ENCODE measurements at places on chromosomes 2 and 18.

DNA sequence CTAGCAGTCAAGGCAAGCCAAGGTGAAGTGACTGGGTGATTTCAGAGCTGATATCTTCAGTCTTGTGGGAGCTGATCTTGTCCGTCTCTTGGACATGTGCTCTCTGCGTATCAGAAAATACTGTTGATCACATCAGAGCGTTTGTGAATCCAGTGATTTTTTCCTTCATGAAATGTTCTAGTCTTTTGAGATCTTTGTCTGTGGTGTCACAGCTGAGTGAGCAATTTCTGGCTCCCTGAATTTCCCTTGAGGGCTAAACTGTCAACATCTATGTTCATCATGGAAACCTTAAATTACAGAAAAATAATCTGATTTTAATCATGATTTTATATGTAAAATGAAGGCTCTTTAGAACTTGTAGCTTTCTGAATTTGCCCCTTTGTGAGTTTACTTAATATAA, 432.0 kb downstream of the CCDC85A start:
- H3K27me3 ChIP-seq = no peaks in the 10 kb centered on the region
- no peaks in the 10 kb centered on the region for H3K4me1 ChIP-seq
- H3K27ac ChIP-seq = no peak overlapping the region
- H3K36me3 ChIP-seq = no peaks in the 10 kb centered on the region
- no peak for DNase-seq

GRCh38 chr2:8628866-8629209, 53.0 kb upstream of the ID2 start:
- H3K27me3 ChIP-seq = no peaks in the 10 kb centered on the region
- H3K36me3 ChIP-seq = no peaks in the 10 kb centered on the region
- H3K27ac ChIP-seq = no peak overlapping the region
- DNase-seq = no peak
- H3K4me1 ChIP-seq = peaks cover 6% of the 10 kb centered on the region

DNA sequence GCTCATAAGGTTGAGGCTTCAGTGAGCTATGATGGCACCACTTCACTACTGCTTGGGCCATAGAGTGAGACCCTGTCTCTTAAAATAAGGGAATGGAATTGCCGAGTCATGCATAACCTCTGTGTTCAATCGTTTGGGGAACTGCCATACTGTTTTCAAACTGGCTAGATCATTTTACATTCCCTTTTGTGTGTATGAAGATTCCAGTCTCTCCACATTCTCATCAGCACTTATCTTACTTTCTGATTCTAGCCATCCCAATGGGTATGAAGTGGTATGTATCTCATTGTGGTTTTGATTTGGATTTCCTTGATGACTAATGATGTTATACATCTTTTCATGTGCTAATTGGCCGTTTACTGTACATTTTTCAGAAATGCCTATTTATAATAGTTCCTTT, 23.7 kb downstream of the MARCHF7 start:
- peaks cover 76% of the 10 kb centered on the region for H3K36me3 ChIP-seq
- H3K27ac ChIP-seq = no peak overlapping the region
- DNase-seq = no peak
- no peaks in the 10 kb centered on the region for H3K27me3 ChIP-seq

DNA sequence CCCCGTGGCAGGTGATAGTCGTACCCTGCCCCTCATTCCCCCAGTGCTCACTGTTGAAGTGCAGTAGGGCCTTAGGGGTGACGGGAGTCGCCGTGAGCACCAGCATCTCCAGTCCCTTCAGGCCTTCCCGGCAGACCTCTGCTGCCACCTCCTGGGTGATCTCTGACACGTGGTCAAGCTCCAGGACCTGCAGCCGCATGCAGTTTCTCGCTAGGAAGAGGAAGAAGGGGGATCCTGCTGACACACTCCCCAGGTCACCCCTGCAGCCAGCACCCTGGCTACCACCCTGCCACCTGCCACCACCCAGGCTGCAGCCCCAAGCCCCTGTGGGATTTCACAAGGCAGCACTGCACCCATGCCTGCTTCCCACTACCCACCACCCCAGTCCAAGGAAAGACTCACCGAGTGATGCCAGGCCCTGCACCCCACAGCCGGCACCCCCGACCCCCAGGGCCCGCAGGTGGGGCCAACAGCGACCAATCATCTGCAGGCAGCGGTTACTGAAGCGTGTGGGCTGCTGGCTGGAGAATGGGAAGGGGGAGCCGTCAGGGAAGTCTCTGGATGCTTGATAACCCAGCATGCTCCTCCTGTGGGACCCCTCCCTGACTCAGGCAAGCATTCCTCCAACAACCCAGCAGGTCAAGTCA, 23.8 kb downstream of the FBXO41 start:
- H3K27me3 ChIP-seq = no peaks in the 10 kb centered on the region
- H3K4me1 ChIP-seq = peaks cover 13% of the 10 kb centered on the region
- no peak overlapping the region for H3K4me3 ChIP-seq
- DNase-seq = no peak

GRCh38 chr18:6666012-6666685, 63.4 kb upstream of the ARHGAP28 start:
- no peaks in the 10 kb centered on the region for H3K4me1 ChIP-seq
- no peak overlapping the region for H3K27ac ChIP-seq
- H3K4me3 ChIP-seq = no peak overlapping the region
- DNase-seq = no peak
- H3K36me3 ChIP-seq = no peaks in the 10 kb centered on the region

DNA sequence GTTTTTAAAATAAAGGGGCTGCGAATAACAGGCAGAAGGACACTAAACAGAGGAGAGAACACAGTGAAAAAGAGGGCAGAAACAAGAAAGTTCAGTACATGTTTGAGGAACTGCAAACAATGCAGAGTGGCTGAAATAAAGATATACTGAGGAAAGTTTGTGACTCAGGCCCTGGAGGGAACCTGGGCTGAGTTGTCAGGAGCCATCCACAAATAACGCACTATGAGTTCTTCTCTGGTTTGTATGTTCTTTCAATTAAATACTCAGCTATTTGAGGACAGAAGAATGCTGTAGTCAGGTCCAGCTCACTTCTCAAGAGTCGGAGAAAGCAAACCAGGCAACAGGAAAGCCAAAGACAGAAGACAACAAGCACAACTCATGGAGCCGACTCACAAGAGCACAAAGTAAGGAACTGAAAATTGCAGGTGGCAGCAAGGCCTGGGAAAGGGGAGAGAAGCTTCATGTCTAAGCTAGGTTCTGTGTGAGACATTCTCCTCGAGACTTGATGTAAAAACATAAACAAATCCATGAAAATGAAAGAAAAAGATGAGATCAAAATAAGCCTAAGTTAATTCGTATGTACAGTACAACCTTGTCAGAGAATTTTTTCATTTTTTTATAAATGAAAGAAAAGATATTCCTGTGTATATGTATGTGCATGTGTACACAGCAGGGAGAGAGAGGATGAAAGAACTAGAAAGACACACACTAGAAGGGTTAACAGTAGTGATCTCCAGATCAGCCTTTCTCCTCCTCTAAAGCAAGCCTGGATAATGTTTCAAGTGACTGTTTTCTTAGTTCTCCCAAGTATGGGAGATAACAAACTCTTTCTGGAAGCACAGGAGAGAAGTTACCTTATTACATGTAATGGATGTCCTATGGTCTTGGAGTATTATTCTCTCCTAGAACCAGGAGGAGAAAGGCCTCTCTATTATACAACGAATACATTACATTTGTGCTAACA, 41.5 kb downstream of the CHN1 start:
- no peak for DNase-seq
- no peak overlapping the region for H3K27ac ChIP-seq
- H3K36me3 ChIP-seq = no peaks in the 10 kb centered on the region
- H3K27me3 ChIP-seq = no peaks in the 10 kb centered on the region
- no peak overlapping the region for H3K4me3 ChIP-seq
- no peaks in the 10 kb centered on the region for H3K4me1 ChIP-seq

DNA sequence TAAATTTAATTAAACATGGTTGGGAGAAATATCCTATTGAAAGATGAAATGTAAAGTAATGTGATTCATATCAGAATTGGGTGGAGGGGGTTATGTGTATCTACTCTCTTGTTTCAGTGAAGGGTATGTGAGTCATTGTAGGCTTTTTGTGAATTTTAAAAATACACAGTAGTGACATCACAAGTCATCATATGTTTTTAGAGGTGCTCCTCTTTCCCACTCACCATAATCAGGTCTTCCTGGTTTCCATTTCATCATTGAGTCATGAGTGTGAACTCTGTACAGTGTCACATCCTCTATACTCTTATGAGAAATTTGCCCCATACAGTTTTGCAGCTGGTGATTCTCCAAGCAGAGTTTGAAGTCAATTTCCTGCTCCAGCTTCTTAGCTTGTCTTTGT, 18.8 kb downstream of the FSIP2 start:
- no peaks in the 10 kb centered on the region for H3K27me3 ChIP-seq
- no peaks in the 10 kb centered on the region for H3K4me1 ChIP-seq
- no peak for DNase-seq
- no peak overlapping the region for H3K4me3 ChIP-seq
- no peaks in the 10 kb centered on the region for H3K36me3 ChIP-seq

- H3K27ac ChIP-seq = no peak overlapping the region
- no peak overlapping the region for H3K4me3 ChIP-seq
- no peaks in the 10 kb centered on the region for H3K36me3 ChIP-seq
- H3K4me1 ChIP-seq = no peaks in the 10 kb centered on the region
- no peak for DNase-seq
Measured at GRCh38 chr2:152433289-152433688, 98.3 kb downstream of the FMNL2 start.

DNA sequence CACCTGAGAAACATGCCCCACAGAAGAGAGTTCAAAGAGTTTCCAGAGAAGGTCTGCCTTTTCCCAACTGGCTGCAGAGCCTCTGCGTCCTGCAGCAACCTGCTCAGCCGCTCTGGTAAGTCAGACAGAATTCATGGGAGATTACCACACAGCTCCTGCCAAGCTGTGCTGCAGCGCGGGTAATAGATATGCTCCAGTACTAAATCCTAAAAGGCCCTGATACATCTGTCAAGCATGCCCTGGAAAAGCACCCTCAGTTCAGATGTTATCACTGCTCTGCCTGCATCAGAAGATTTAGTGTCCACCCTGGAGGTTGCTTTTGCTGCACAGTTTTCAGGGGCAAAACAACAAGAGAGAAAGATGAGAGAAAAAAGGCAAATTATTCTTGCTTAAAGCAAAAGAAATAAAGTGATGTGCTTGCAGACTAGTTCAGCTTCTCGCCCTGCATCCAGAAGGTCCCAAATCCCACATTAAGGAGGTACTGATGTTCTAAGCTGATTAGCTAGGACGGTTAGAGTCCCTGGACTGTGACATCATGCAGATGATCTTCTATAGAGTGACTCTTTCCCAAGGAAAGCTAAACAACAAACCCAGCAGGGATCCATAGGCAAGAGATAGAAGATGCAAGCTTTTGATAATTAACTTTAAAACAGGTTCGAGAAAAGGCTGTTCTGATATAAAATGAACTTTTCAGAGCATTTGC, 488.6 kb downstream of the BCL11A start:
- no peak overlapping the region for H3K27ac ChIP-seq
- no peaks in the 10 kb centered on the region for H3K4me1 ChIP-seq
- no peak overlapping the region for H3K4me3 ChIP-seq
- no peaks in the 10 kb centered on the region for H3K36me3 ChIP-seq
- no peak for DNase-seq

GRCh38 chr2:175126661-175127060, 41.3 kb downstream of the ATF2 start:
- no peaks in the 10 kb centered on the region for H3K27me3 ChIP-seq
- no peak overlapping the region for H3K4me3 ChIP-seq
- H3K27ac ChIP-seq = no peak overlapping the region
- H3K4me1 ChIP-seq = no peaks in the 10 kb centered on the region

GRCh38 chr2:2828774-2829368, 497.8 kb upstream of the MYT1L start:
- no peak overlapping the region for H3K27ac ChIP-seq
- no peak overlapping the region for H3K4me3 ChIP-seq
- no peak for DNase-seq
- H3K27me3 ChIP-seq = no peaks in the 10 kb centered on the region
- H3K36me3 ChIP-seq = no peaks in the 10 kb centered on the region
- no peaks in the 10 kb centered on the region for H3K4me1 ChIP-seq

DNA sequence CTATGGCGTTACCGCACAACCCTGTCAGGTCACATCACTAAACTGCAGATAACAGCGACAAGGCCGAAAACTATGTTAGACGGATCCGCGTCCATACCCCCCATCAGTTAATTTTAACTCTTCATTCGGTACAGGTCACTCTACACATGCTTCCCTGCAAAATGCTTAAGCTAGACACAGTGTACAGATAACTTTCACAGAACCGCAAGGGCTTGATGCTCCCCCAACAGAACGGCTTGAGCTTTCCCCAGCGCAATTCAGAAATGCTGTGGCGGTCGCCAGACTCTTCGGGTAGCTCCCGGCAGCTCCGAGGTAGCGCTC, 283 bp upstream of the RBBP8 start:
- H3K27ac ChIP-seq = peak overlapping the region; percentile 80
- H3K4me1 ChIP-seq = peaks cover 8% of the 10 kb centered on the region
- no peaks in the 10 kb centered on the region for H3K27me3 ChIP-seq
- H3K36me3 ChIP-seq = no peaks in the 10 kb centered on the region
- peak overlapping the region; percentile 97 for H3K4me3 ChIP-seq

GRCh38 chr18:79490626-79491041, 94.9 kb downstream of the NFATC1 start:
- no peak overlapping the region for H3K27ac ChIP-seq
- DNase-seq = no peak
- H3K27me3 ChIP-seq = no peaks in the 10 kb centered on the region
- no peak overlapping the region for H3K4me3 ChIP-seq

- H3K27me3 ChIP-seq = no peaks in the 10 kb centered on the region
- peak within 1 kb of the TSS; percentile 82 for H3K4me3 ChIP-seq
- peaks cover 23% of the 10 kb centered on the region for H3K4me1 ChIP-seq
Measured at GRCh38 chr18:46917108-46917802, at the start of the genes KATNAL2 and PIAS2. TSS of gene KATNAL2 (plus strand) at chr18:46917602. CDS start at chr18:46946873, 29,271 bp downstream. TSS of gene PIAS2 (minus strand) at chr18:46917507. CDS start at chr18:46917345, 162 bp downstream.

DNA sequence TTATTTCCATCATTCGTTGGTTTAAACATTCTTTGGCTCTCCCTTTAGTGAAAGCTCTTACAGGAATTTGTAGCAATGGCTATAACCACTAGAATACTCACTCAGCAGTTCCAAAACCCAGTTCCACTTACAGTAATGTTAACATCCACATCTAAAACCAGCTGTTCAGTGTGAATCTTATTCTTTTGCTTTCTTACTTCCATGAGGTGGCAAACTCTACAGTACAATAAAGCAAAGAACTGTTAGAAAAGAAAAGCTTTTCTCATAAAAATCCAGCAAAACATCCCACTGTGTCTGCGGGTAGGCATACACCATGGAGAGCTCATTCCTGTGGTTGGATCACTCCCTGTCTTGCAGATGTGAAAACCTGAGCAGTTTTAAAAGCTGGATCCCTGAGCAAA, 147.1 kb downstream of the ARHGAP28 start:
- H3K4me1 ChIP-seq = no peaks in the 10 kb centered on the region
- no peak overlapping the region for H3K27ac ChIP-seq
- no peak overlapping the region for H3K4me3 ChIP-seq
- no peaks in the 10 kb centered on the region for H3K36me3 ChIP-seq
- H3K27me3 ChIP-seq = no peaks in the 10 kb centered on the region

DNA sequence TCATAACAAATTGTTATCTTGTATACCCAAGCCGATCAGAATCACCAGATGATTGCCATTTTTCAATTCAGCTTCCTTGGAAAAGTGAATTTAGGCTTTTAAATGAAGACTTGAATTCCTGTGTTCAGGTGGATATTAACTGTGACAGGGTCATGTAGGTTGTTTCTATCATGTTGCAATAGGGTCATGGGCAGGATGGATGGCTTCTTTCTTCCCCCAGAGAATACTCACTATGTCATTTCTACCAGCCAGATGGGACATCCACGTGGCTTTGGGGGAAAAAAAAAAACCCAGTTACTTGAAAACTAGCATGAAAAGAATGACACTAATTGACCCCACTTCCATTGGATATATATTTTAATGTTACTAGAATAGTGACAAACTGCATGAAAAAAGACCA, 14.6 kb upstream of the DSG2 start:
- H3K4me1 ChIP-seq = no peaks in the 10 kb centered on the region
- H3K36me3 ChIP-seq = no peaks in the 10 kb centered on the region
- no peak for DNase-seq
- H3K4me3 ChIP-seq = no peak overlapping the region
- no peaks in the 10 kb centered on the region for H3K27me3 ChIP-seq
- no peak overlapping the region for H3K27ac ChIP-seq
